ENCODE measurements at places on chromosomes 16 and 17.

DNA sequence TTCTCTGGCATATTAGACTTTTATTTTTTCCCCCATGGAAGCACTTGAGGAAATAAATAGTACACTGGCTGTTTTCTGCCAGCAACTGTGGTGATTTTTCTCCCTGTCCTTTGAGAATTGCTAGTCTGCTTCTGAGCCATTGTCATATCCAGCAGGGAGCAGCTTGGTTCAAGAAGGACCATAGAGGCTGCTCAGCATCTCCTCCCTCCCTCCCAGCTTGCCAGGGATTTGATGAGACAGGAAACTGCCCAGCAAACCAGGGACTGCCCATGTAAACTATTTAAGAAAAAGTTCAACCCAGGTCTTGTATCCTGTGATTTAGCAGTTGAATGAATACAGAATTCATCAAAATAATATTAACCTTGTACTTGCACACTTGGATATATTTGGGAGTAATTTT, 39.5 kb downstream of the CYB5B start:
- DNase-seq: no peak

- DNase-seq: no peak
Measured at GRCh38 chr17:4920351-4921048, 11.6 kb upstream of the GP1BA start.

GRCh38 chr17:9131371-9131770, 110.1 kb downstream of the NTN1 start:
- no peak for DNase-seq

DNA sequence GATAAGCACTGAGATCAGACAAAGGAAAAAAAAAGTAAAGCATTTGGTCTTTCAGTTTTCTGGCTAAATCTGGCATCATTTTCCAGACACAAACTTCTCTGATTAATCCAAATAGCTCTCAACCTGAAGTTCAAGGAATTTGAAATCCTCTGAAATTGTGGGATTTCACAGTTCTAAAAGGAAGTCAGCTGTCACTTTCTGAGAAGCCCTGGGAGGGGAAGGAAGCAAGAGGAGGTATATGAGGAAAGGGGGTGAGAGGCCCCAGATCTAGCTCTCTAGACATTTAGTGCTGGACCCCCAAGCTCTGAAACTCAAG, 17.5 kb upstream of the HOXB9 start:
- no peak for DNase-seq

- DNase-seq: no peak
Measured at GRCh38 chr17:61489719-61490490, 37.7 kb downstream of the TBX4 start.

DNA sequence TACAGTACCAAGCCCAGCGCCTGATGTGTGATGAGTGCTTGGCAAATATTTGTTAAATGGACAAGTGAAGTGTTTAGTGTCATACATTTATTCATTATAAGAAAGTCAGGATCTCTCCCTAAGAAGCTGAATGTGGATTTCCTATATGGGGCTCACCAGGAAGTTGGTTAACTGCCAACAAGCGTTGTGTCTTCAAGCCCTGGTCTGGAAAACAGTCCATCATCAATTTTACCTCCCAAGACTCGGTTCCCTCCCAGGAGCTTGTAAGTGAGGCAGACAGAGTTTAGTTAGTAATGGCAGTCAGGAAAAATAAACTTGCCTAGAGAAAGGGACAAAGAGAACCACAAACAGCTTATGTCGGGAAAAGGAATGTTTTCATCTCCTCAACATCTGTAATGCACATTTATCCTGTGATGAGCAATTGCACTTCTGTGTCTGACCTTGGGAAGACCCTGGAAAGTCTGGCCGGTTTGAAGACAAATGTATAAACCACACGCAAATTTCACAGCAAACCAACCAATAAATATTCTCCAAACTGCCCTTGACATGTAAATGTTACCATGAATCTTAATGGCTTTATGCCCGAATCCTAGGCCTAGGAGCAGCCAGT, 28.3 kb downstream of the C16orf95 start:
- DNase-seq: no peak

DNA sequence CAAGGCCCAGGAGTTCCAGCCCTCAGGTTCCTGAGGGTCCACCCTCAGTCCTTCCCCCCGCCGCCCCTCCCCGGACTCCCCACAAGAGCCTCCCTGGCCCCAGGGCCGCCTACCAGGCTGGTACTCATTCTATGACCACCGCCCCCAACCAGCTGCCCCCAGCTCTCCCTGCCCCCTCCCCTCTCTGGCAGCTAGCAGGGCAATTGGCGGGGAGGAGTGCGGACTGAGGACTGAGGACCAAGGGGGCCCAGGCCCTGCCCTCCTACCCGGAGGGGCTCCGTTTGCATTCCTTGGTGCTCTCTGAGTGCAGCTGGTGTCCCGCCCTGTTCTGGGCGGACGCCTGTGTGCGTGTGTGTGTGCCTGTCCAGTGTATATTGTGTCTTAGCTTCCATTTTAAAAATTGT, 19.1 kb downstream of the UNC13D start:
- no peak for DNase-seq

DNA sequence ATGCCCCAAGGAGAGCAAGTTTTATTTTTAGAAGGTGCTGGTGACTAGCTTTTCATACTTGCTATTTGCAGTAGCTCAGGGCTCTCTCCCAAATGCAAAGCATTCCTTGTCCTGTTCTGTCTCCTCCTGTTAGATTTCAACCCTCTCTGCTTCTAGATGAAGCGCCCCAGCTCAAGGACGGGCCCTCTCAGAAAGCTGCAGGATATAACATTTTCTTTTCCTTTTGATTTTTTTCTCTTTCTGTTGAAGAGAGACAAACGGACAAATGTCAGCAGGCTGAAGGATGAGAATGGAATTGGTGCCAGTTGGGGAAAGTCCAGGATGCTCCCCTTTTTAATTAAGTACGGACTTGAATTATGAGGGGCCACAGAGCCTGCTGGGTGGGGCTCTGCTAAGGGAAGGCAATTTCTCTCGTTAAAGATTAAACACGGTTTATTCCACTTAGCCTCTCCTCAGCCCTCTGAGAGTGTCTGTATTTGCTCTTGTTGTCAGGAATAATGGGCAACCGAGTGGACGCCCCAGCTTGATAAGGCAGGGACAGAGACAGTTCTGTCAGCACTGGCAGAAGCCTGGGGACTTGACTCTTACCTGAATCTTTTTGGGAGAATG, 6.2 kb upstream of the ETV4 start:
- no peak for DNase-seq

DNA sequence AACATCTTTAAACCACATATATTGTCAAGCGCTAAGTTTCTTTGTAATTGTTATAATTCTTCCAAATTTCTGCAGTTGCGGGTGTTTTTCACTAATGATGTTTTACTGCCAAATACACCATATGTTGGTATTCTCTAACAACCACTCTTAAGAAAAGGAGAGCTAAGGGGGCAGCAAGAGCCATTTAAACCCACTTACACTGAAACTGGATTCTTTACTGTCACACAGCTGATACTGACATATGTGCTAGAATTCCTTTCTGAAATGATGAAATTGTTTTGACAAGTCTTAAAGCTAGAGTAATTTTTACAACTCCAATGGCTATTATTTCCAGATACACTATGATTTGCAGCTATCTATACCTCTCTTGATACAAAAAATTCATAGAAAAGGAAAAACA, 483.1 kb downstream of the CDH11 start:
- no peak for DNase-seq

DNA sequence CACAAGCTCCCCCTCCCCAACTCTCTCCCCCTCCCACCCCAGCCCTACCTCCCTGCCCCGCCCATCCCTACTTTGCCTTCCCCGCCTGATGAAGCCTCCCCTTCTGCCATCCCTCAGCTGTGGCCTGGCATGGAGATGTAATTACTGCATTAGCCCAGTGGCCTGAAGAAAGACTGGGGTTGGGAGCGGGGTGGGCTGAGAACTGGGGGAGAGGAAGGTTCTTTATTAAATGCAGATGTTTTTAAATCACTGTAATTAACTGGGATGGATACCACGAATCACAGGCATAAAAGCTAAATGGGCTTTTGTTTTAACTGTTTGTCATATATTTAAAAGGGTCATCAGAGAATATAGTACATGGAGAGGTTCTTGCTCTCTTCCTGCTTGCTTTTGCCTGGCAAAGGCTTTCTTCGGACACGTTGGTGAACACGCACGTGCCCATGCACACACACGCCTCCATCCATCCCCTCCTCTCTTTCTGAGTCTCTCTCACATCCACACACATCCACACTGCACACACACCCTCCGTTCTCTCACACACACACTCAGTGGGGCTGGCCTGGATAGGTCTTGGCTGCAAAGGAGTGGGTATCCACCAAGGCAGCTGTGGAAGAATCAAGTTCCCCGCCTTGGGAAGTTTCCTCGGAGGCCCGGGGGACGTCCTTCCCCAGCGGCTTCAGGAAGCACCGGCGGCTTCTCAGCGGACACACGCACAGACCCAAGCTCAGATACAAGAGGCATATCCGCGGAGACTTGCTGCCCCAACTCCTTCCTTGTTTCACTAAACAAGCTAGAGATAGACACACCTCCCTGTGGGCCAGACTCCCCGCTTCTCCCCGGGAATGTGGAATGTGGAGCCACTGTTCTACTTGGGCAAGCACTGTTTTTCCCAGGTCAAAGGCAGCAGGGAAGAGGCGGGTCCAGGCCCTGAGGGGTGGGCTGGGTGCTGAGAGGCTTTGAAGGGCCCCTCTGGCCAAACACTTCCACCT, 27.4 kb upstream of the TNRC6C start:
- no peak for DNase-seq

GRCh38 chr17:80005360-80006338, 30.0 kb downstream of the TBC1D16 start:
- DNase-seq: peak; percentile 29

GRCh38 chr17:57327176-57327970, 71.0 kb downstream of the MSI2 start:
- no peak for DNase-seq

DNA sequence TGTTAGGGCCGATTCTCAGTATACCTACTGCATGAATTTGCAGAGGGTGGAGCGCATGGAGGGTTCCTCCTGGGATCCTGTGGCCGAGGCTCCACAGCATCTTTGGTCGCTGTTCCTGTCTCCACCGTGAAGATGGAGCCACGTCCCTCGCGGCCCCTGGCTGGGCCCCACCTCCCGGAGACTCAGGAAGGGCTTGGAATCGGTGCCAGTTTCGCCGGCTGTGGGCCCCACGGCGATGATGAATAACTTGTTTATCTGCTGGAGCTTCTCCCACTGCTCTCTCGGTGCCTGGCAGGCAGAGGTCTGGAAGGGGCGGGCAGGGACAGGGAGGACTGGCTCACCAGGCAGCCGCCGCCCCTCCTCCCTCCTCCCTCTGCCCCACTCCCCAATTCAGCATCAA, 8.1 kb downstream of the SLC5A11 start:
- DNase-seq: no peak

DNA sequence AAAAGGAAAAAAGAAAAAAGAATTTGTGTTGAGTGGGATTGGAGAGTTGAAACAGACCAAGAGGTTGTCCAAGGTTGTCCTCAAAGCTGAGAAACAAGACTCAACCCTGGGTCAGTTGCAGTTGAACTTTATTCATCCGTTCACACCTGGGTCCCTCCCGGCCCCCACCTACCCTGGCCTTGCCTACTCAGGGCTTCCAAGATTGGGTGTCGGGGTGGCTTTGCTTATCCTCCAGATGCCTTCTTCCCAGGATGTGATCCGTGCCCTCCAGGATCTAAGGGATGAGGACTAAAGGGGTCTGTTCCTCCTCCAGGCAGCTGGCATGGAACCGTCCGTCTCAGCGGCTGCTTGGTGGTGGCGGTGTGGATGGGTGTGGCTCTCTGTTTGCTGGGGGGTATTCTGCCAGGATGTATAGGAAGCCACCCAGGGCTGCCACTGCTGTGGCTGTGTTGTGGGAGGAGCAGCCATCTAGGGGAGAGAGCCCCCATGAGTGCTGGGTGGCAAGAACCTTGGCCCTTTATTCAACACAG, 10.3 kb upstream of the NAGPA start:
- no peak for DNase-seq

Measured in stimulated activated CD8-positive, alpha-beta memory T cell treated with anti-CD3 and anti-CD28 coated beads, Interleukin-2, amount 100 ng/mL, for 1 hour (primary cell).